ENCODE measurements at places on chromosomes 7 and 10.

DNA sequence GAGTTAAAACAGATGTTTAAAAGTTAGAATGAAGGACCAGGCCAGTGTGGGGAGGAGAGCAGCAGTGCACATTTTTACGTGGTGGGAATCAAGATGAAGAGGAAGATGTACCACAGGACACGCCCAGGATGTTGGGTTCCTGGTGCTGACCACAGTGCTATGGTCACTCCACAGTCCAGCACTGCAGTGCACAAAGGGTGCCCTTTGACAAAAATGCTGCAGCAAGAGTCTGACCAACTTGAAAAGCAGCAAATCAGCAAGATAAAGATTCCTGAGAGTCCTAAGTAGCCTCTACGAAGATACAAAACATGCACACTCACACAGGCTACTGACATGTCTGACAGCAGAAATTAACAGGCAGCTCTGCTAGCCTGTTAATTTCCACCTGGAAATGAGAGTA lies 107.1 kb downstream of the PIP4K2A start:
- no peak for DNase-seq
- H3K4me1 ChIP-seq = peaks cover 6% of the 10 kb centered on the region
- H3K27me3 ChIP-seq = no peaks in the 10 kb centered on the region
- peaks cover 24% of the 10 kb centered on the region for H3K36me3 ChIP-seq

DNA sequence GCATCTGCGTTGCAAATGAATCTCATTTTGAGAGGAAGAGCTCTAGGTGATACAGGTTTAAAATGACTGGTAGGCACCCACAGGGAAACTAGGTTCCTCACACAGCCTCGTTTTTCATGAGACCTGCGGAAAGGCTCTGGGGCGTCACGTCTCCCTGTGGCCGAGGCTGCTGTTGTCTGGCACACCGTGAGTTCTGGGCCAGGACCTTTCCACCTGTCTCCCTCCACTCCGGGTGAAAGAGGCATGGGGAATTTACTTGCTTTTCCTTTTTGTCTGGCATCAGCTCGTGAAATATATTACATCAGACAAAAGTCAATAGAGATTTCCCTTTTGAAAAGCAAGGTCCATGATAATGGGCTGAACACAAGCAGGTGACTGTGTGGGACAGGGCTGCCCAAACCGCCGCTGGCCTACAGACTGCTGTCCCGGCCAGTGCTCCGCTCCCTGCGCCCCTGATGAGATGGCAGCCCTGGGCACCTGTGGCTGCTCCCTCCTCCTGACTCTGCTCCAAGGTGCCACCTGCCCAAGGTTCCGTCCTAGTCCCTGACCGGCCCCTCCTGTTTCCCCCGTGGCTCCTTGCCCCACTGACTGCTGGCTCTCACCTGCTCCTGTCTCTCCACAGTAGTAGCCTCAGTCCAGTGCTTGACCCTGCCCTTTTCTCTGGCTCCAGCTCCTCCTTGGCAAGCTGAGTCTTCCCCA lies 109.6 kb downstream of the NKX6-2 start:
- no peaks in the 10 kb centered on the region for H3K27me3 ChIP-seq
- no peaks in the 10 kb centered on the region for H3K36me3 ChIP-seq
- peak overlapping the region; percentile 76 for H3K27ac ChIP-seq
- H3K4me3 ChIP-seq = no peak overlapping the region
- peak; percentile 74 for DNase-seq

GRCh38 chr7:18212758-18213157 lies 185.1 kb upstream of the PRPS1L1 start:
- no peak overlapping the region for H3K4me3 ChIP-seq
- no peaks in the 10 kb centered on the region for H3K27me3 ChIP-seq
- peak; percentile 85 for DNase-seq

DNA sequence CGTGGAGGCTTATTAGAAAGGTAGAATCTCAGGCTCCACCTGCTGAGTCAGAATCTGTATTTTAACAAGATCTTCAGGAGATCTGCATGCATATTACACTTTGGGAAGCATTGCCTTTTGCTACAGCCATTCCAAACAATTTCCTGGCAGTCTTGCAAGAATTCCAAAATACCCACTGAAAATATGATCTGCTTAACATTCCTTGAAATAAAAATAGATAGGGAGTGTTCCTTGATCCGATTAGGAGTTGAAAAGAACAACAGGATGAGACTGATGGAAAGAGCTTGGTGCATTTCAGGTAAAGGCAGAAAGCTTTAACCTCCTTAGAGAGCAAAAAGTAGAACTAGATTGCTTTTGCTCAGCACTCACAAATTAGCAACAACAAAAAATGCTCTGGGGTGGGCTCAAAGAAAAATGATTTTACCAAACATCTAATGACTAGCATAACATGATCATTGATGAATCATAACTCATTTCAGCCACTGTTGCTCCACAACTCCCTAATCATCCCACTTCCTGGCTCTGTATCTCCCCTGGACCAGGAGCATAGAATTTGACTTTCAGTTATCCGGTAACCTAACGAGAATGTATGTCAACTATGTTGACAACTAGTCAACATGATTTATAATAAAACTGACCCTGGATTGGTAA lies 115.2 kb downstream of the RNLS start:
- H3K4me3 ChIP-seq = no peak overlapping the region
- DNase-seq = no peak
- no peak overlapping the region for H3K27ac ChIP-seq
- H3K4me1 ChIP-seq = no peaks in the 10 kb centered on the region

DNA sequence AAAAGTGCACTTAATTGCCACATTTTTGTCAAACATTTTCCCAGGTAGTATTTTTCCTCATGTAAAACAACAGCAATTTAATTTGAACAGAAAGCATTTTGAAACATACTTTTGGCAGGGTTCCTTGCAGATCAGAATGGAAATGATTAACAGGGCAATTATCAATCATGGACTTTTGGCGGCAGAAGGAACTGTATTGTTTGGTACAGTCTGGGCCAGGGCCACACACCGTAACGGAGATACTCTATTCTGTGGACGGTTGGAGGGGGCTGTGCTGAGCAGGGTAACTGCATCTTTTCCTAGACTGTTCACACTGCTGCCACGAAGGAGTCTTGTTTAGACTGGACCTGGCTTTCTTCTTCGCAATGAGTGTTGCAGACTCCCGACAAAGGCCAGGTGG lies 62.3 kb downstream of the EGFR start:
- no peaks in the 10 kb centered on the region for H3K27me3 ChIP-seq
- no peak overlapping the region for H3K4me3 ChIP-seq
- H3K4me1 ChIP-seq = peaks cover 83% of the 10 kb centered on the region
- H3K36me3 ChIP-seq = no peaks in the 10 kb centered on the region

- H3K27me3 ChIP-seq = no peaks in the 10 kb centered on the region
- H3K4me3 ChIP-seq = no peak overlapping the region
- no peaks in the 10 kb centered on the region for H3K4me1 ChIP-seq
- peak; percentile 53 for DNase-seq
- H3K27ac ChIP-seq = no peak overlapping the region
Measured at GRCh38 chr7:134419085-134419484, 39.8 kb downstream of the AKR1B1 start.

DNA sequence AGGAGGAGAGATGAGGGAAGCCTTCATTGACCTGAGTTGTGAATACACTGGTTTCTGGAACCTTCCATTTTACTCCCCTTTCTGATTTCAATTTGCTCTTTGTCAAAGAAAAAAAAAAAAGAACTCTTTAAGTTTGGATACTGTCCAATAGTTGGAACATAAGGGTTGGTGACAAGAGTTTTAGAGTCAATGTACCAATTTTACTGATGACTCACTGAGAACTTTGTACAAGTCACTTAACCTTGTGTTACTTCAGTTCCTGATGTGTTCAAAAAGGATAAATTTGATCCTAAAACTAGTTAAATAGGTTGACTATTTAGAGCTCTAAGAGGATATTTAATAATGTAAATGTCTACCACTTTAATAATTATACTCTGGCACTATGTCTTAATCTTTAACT lies 4.1 kb upstream of the CDK14 start:
- DNase-seq = no peak
- H3K27me3 ChIP-seq = no peaks in the 10 kb centered on the region
- H3K4me3 ChIP-seq = no peak overlapping the region
- H3K27ac ChIP-seq = no peak overlapping the region

- DNase-seq = no peak
- no peaks in the 10 kb centered on the region for H3K4me1 ChIP-seq
- H3K27ac ChIP-seq = no peak overlapping the region
- H3K4me3 ChIP-seq = no peak overlapping the region
- H3K27me3 ChIP-seq = no peaks in the 10 kb centered on the region
Measured at GRCh38 chr7:44740055-44740454, 8.6 kb upstream of the ZMIZ2 start.

DNA sequence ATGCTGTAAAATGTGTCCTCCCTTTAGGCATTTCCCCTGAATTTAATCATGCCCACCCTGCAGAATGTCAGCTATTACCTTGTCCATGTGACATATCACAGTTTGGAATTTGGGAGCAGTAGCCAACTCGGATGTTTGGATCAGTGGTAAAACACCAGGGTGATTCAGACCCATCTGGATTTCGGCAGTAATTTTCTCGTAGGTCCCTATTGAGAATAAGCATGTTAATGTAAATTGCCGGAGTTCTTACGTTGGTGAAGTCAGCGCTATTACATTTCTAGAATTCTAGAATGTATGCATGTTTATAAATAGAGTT lies 44.1 kb downstream of the HGF start:
- no peak overlapping the region for H3K27ac ChIP-seq
- no peaks in the 10 kb centered on the region for H3K36me3 ChIP-seq
- H3K4me1 ChIP-seq = no peaks in the 10 kb centered on the region
- no peak for DNase-seq
- no peaks in the 10 kb centered on the region for H3K27me3 ChIP-seq
- no peak overlapping the region for H3K4me3 ChIP-seq

DNA sequence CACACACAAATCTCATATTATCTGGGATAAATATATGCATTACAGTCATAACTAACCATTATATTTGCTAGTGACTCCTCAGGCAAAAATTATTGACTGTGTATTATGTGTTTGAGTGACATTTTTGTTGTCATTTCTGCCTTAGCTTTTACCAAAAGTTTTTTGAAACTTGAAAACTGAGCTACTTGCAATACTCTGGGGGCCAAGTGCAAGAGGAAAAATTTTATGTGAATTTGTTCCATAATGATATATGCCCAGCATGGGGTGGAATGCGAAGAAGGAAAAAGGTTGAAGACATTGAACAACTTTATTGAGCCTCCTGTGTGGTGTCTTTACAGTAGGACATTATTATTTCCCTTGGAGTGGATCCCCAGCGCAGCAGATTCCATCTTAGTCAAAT lies 176.8 kb upstream of the FERD3L start:
- H3K4me3 ChIP-seq = no peak overlapping the region
- no peak overlapping the region for H3K27ac ChIP-seq
- no peak for DNase-seq
- no peaks in the 10 kb centered on the region for H3K36me3 ChIP-seq
- H3K27me3 ChIP-seq = no peaks in the 10 kb centered on the region

- peak overlapping the region; percentile 97 for H3K27ac ChIP-seq
- peak; percentile 100 for DNase-seq
- peaks cover 11% of the 10 kb centered on the region for H3K4me1 ChIP-seq
- H3K27me3 ChIP-seq = no peaks in the 10 kb centered on the region
Measured at GRCh38 chr7:66654275-66655112, 25.8 kb downstream of the KCTD7 start.

GRCh38 chr10:78955206-78955605 lies 113.6 kb upstream of the ZMIZ1 start:
- no peak overlapping the region for H3K4me3 ChIP-seq
- no peak for DNase-seq
- H3K27me3 ChIP-seq = no peaks in the 10 kb centered on the region
- H3K27ac ChIP-seq = no peak overlapping the region
- H3K36me3 ChIP-seq = no peaks in the 10 kb centered on the region

- DNase-seq = peak; percentile 77
- H3K27me3 ChIP-seq = no peaks in the 10 kb centered on the region
- peaks cover 4% of the 10 kb centered on the region for H3K4me1 ChIP-seq
- no peaks in the 10 kb centered on the region for H3K36me3 ChIP-seq
- H3K4me3 ChIP-seq = no peak overlapping the region
Measured at GRCh38 chr7:96017877-96018276, 245.5 kb downstream of the DYNC1I1 start.

DNA sequence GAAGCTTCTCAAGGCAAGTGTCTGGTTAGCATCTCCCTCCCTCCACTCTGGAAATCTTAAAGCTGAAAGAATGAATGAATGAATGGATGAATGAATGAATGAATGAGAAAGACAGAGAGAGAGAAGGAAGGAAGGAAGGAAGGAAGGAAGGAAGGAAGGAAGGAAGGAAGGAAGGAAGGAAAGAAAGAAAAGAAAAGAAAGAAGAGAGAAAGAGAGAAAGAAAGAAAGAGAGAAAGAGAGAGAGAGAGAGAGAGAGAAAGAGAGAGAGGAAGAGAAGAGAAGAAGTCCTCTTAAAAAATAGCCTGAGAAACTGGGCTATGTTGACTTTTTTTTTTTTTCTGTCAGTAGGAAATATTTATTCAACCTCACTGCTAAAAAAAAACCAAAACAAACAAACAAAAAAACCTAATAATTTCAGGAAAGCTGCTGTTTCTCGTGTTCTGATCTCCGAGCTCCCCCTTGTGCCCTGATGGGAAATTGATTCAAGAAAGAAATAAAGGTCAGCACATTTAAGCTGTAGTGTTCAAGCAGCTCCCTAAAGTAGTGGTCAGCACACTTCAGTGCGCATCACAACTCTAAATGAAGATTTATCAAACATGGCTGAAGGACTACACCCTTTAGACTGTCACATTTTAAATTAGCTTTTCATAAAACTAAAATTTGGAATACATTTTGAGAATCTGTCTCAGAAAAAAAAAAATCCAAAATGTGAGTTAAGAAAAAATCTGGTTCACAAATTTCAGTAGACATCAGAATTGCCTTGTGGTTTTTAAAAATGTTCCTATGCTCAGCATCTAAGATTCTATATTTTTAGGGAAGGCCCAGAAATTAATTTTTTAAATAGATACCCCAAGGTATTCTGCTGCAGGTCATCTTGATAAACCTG lies 154.3 kb downstream of the ELAPOR2 start:
- no peaks in the 10 kb centered on the region for H3K4me1 ChIP-seq
- H3K36me3 ChIP-seq = no peaks in the 10 kb centered on the region
- no peak for DNase-seq
- no peak overlapping the region for H3K27ac ChIP-seq

DNA sequence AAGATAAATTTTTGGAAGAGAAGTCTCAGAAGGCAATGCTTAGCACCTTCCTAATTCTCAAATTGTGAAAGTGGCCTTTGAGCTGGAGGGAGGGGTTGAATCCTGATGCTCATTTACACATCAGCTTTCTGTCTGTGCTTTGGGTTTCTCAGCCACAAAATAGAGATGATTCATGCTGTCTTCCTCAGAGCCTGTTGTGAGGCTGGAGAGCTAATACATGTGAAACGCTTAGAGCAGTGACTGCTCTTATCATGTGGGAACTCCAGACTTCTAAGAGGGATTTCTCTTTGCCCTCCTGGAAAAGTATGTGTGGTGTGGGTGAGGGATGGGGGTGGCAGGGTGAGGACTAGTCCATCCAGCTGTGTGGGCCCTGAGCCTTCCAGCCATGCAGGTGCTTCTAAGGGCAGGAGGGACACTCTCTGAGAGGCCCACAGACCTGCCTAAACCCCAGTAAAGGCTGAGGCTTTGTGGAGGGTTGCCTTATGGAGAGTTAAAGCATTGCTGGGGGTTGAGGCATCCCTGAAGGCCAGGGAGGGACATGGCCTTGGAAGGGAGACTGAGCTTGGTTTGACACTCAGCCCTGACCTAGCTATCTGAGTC lies 4.8 kb upstream of the EVX1 start:
- H3K36me3 ChIP-seq = no peaks in the 10 kb centered on the region
- peaks cover 92% of the 10 kb centered on the region for H3K27me3 ChIP-seq
- H3K4me1 ChIP-seq = peaks cover 23% of the 10 kb centered on the region
- DNase-seq = no peak
